ENCODE measurements at places on chromosomes 6 and 20.

DNA sequence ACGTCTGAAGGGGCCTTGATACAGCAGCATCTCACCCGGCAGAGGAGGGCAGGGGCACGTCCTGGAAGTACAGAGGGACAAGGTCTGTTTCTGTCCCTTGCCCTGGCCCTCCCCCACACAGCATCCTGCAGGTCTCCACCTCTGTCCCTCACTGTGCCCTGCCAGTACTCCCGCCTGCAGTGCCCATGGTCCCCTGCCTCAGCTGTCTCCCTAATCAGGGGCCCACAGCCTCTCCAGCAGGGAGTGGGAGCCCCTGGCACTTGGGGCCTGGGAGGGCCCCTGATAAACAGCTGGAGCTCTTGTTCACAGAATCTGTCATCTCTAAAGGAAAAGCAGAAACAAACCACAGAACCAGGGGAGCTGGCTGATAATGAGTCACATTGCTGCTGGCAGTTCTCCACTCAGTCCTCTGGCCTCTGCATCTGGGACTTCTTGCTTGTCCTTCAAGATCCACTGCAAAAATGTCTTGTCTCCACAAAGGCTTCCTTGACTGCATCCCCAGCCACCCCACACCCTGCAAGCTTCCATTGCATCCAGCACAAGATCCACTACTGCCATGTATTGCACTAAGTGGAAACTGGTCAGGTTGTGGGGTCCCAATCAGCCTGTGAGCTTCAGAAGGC is 33.2 kb upstream of the TAF8 start:
- DNase-seq = peak; percentile 63

GRCh38 chr20:44542890-44543289 is 21.0 kb upstream of the SERINC3 start:
- DNase-seq = no peak

- no peak for DNase-seq
Observed at GRCh38 chr6:131631625-131632289, 3.7 kb upstream of the MED23 start.

GRCh38 chr20:25230166-25230831 is 17.6 kb upstream of the PYGB start:
- no peak for DNase-seq

DNA sequence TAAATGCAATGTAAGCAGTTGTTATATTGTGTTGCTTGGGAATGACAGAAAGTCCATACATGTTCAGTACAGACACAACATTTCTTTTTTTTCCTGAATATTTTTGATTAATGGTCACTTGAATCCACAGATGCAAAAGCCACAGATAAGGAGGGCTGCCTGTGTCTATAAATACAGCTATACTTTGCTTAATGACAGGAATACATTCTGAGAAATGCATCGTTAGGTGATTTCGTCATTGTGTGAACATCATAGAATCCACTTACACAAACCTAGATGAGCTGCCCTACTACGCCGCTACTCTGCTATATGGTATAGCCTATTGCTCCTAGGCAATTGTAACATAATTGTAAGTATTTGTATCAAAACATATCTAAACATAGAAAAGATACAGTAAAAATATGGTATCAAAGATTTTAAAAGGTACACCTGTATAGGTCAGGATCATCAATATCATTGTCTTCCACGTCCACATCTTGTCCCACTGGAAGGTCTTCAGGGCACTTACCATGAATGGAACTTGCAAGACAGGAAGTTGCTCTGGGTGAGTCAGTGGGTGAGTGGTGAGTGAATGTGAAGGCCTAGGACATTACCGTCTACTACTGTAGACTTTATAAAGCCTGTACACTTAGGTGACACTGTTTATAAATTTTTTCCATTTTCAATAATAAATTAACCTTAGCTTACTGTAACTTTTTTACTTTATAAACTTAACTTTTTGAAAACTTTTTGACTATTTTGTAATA is 27.9 kb upstream of the POPDC3 start:
- DNase-seq = no peak

DNA sequence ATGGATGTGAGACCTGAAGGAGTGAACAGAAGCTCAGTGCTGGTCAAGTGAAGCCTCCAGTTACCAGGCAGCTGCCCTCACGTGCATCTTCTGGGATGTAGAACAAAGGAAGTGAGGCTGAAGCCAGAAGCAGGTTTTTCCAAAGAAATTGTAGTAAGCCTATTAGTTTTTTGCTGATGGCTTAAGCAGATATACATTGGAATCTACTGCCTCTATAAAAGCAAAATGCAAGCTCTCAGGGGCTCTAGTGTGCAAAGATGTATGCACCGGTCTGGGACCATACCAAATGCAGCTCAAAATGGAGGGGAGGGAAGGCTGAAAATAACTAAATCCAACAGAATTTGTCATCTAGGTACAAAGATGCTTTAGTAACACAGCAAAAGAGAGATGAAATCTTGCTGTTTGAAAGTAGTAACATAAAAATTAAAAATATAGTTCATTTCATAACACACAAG is 77.0 kb downstream of the DTNBP1 start:
- DNase-seq = no peak

- DNase-seq = no peak
Observed at GRCh38 chr6:83057705-83058321, 7.8 kb downstream of the UBE3D start.

Data from stimulated activated naive CD8-positive, alpha-beta T cell treated with anti-CD3 and anti-CD28 coated beads, Interleukin-15, Interleukin-2, amounts not matched to agents 100 U/mL and 50 U/mL, for 24 hours (primary cell).